ENCODE measurements at places on chromosomes 4 and X.

DNA sequence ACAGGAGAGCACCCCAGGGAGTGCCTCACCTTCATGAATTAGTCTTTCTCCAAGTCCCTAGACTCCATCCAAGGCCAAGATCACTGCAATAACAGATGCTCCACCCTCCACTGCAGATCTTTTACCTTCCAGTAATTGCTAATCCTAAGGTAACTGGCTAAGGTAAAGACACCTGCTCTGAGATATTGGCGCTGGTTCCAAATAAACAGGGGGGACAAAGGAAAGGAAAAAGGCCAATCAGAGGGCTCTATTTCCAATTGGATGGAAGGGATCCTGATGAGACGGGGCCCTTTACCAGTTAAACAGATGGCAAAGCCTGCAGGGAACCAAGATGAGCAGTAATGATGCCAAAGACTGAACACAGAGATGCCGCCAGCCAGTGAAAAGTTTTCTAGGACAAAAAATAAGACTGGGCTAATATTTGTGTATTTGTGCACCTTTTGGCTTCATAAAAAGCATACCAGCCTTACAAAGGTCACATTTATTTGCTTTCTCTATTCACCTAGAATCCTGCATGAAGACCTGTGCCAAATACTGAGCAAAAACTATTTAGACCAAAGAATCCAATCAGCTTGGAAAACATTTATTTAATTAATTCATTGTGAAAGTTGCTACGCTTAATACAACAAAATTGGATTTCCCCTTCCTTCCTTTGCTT, 148.5 kb downstream of the PPP3CA start:
- no peak for DNase-seq

DNA sequence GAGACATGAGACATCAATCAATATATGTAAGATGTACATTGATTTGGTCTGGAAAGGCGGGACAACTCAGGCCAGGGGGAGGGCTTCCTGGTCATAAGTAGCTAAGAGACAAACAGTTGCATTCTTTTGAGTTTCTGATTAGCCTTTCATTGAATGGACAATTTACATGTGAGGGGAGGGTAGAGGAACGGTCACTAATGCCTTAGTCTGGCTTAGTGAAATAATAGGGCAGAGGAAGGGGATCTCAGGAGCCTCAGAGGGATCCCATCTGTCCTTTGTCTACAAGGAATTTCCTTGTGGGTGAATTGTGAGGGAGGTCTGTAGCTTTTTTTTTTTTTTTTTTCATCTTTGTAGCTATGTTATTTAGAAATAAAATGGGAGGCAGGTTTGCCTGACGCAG, 88.3 kb downstream of the GK start:
- no peak for DNase-seq

DNA sequence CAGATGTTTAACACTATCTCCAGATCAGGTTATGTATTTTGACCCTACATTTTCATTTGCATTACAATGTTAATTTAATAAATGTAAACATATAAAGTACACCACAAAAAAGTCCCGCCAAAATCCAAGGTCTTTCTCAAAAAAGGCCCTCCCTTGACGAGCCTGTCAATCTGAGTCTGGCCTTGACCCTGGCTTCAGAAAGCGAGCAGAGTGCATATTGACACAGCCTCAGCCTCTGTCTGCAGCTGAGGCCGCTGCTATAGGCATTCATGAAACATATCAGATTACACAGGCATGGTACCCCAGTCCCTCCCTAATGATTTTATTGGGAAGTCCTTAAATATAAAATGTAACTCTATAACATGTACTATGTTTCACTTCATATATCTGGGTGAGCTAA, 6.2 kb downstream of the MBNL3 start:
- DNase-seq, result no peak

DNA sequence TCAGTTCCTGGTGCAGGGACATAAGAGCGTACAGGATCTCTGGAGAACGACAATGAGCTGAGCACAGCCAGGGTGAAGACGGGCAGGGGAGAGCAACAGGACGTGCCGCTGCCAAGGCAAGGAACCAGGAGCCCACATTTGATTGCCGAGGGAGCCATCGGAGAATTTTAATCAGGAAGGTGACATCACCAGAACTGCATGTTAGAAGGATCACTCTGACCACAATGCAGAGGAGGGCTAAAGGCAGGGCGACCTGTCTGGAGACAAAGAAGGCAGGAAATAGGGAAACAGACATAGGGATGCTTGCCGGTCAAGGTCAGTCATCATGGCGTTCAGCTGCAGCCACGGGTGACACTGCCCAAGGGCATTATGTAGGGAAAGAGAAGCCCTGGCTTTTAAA, 81.4 kb downstream of the RBM47 start:
- DNase-seq, result peak; percentile 13

DNA sequence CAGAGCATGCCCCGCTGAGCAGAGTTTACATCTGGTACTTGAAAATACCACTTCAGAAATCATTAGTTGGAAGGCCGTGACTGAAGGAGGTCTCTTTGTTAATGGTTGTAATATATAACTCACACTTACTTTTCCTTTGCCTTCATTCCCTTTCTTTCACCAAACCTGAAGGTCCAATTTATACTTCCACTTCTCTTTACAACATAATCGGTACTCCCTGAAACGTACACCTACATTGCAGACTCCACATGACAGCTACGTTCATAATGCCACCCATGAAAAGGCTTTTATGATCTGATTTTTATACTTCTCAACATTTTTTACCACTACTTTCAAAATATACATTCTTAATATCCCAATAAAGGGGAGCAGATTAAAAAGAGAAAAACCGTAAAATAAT, 298.7 kb downstream of the C4orf33 start:
- DNase-seq, result no peak

DNA sequence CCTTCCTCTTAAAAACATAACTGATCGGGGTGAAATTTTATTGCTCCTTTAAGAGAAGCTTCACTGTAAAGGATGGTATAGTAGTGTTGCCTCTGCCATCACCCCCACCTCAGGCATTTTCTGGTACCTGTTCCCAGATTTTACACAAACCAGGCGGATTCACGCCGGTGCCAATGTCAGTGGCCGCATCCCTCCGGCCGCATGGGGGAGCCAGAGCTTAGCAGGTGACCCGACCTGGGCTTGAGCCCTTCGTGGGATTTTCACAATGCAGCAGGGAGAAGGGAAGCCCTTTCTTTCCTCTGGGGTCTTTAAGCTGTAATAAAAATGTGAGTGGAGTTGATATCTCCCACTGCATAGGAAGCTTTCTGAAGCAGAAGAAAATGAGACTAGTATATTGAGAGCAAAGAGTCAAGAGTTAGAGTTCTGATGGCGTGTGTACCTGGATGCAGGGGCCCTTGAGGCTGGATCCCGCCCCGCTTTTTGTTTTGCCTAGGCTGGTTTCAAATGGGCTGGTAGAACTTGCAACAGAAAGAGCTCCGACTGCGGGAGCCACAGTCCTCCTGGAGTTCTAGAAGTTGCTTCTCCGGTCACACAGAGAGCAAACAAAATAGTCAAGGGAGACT, 59.4 kb downstream of the POLR2B start:
- no peak for DNase-seq

- DNase-seq, result peak; percentile 51
These were observed 57.2 kb upstream of the MTMR1 start for GRCh38 chrX:150635952-150636351.

GRCh38 chrX:70096052-70096451, 33.8 kb downstream of the OTUD6A start:
- peak; percentile 0 for DNase-seq

DNA sequence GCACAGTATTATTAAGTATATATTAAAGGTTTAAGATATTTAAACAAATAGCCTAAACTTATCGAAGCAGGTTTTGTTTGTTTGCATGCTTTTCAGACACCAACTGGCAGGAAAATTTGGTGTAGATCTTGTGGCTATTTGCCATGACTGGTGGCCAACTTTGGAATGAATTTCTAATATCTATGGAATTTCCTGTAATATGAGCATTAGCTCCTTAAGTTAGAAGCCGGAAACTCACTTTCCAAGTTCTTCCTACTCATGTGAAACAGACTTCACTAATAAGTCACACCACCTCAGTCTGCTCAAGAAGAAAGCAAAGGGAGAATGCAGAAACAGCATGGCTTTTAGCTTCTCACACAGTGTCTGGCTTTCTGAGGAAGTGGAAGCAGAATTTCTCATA, 563.9 kb downstream of the GRXCR1 start:
- DNase-seq, result no peak

GRCh38 chr4:152936446-152937335, 568 bp downstream of the FHDC1 start:
- no peak for DNase-seq

DNA sequence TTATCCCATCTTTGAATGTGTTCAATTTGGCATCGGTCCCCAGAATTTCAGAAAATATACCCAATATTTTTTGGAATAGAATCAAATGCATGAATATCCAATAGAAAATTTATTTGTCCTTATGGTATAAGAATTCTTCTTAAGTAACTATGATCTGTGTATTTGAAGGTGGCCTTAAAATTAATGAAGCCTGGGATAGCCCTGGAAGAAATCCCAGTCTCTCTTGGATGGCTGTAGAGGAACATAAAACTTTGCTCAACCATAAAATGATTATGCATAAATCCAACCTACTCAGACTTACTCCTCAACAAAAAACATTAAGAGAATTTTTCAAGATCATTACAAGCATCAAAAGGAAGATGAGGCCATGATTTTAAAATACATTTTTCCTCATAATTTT, 269.4 kb upstream of the SMIM31 start:
- no peak for DNase-seq

GRCh38 chr4:130689181-130689580, 1593.2 kb downstream of the C4orf33 start:
- no peak for DNase-seq

DNA sequence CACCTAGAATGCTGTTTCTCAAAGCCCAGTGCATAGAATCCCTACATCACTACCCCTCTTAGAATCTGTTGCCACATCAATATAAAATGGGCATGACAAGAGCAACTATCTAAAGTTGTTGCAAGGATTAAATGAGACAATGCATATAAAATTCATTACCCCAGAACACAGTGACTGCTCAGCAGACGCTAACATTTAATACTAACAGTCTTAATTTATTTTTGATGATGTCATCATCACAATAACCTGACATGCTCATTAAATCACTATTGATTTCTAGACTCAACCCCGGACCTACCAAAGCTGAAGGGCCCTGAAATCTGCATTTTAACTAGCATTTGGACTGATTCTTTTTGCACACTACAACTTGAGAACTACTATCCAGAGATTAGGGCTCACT, 3.9 kb downstream of the ARSJ start:
- DNase-seq, result no peak

- peak; percentile 57 for DNase-seq
These were observed 32.3 kb upstream of the CXCL8 start for GRCh38 chr4:73707918-73708577.

DNA sequence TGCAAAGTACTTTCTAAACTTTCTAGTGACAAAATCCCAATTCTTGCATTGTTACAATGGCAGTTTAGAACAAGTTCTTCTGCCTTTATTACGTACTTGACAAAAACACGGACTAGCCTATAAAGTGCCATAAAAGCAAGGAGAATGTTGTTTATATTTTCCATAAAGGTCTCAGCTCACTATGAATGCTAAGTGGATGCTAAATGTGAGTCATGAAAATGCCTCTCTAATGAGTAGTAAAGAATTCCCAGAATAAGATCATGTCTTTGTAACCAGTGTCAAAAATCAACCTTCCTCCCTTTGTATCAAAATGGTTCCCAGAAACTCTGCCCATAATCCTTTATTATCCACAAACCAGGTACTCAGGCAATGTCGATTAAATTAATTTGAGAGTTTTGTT, 539.8 kb upstream of the SLIT2 start:
- DNase-seq, result peak; percentile 27

DNA sequence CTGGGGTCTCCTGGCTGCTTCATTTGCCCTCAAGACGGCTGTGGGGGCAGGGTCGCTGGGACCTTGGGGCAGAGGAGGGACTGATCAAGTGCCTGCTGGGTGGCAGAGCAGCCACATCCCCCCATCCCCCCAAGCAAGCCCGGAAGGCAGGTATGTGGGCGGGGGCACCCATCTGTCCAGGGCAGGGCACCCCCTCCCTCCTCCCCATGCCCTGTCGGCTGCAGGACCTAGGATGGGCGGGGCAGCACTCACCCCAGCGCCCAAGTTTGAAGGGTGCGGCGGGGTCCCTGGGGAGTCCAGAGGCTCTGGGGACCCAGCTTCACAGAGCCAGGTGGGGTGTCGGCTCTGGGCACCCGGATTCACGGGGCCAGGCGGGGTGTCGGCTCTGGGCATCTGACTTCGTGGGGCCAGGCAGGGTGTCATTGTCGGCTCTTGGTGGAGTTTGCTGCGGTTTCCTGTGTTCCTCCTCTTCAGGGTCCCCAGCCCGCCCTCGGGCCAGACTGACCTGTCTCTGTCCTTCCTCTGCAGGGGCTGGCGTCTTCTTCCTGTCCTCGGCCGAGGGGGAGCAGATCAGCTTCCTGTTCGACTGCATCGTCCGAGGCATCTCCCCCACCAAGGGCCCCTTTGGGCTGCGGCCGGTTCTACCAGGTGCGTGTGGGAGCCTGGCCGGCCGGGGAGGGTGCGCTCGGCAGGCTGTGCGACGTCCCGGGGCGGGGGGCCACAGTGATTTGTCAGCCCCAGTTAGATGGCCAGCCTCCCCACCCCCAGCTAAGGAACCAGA, 22.1 kb downstream of the DOK7 start:
- no peak for DNase-seq

DNA sequence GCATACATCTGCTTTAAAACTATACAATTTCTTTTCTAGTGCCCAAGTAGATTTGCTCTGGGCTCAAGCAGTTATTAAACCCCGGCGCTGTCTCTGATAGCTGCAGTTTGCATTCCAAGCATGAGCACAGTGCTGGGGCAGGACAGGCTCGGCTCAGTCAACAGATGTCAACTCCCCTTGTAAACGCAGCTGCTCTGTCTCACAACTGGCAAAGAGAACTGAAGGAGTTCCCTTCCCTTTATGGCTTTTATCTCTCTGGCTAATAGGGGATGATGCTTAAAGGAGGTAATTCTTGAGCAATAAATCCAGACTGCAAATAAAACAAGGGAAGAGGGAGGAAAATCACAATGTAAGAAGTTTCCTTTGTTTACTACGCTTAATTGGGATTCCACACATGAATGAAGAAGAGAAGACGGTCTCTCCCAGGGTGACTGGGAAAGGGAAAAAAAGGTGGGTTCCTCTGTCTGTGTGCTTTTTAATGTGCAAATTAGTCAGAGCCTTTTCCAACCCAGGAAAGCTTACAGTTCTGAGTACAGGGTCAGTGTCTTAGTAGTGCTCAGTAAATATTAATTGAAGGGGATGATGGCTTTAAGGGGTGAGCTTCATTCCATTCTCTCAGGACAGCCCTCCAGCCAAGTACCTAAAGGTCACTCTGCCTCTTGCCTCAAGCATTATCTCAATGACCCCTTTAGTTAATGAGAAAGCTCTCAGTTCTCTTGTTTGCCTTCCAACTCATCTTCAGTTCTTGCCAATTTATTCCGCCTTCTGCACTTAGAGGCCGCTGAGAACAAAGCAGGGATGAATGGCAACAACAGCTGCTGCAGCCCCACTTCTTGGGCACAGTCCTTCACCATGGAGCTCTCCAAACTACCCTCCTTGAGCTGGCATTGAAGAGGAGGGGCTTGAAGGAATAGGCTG, 155.7 kb upstream of the JADE1 start:
- DNase-seq, result no peak

GRCh38 chr4:145351922-145352321, 129.7 kb upstream of the SMAD1 start:
- DNase-seq, result no peak

All from kidney glomerular epithelial cell (primary cell).